Mucosa of gallbladder (tissue), 1 donor: ENCODE measurements at places on chromosomes 12 and 14. TPM values are rescaled to one million over a fixed set of nuclear protein-coding genes. Genes with fewer than 3 reads are reported as not detected.
A peak's percentile ranks its signal among the peaks of the same experiment; 100 is the strongest.

GRCh38 chr14:93346926-93347721 lies at the start of gene COX8C:
TSS of gene COX8C (plus strand) at chr14:93347182. CDS start at chr14:93347269, 87 bp downstream.
- no peak for DNase-seq

DNA sequence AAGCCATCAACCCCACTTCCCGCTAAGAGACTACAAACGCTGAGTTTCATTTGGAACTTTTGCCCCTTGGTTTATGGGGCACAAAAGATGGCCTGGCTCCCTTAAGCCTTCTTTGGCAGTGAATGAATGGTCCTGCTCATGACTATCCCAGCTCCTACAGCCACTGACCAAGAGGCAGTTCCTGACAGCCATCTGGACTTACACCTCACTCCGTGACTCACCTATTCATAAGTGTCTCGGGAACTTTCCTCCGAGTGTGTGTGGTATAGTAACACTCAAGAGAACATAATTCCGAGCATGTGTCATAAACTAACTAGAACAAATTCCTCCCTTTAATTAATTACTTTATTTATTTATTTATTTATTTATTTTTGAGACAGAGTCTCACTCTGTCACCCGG lies 51.9 kb upstream of the NUDT4 start:
- no peak for DNase-seq

DNA sequence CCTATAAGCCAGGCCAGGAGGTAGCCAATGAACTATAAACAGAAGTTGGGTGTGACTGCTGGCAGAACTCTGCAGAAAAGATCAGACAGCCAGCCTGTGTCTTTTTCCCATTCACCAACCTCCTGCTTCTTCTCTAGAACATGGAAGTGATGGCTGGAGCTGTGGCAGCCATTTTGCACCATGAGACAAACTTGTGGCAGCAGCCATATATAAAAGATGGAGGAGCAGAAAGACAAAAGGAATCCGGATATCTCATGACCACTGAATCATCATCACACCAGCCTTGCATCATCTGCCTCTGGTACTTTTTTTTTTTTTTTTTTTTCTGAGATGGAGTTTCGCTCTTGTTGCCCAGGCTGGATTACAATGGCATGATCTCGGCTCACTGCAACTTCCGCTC lies 8.7 kb downstream of the BEGAIN start:
- DNase-seq: no peak

- DNase-seq: no peak
Observed at GRCh38 chr14:95106971-95107370, 50.4 kb downstream of the DICER1 start.

DNA sequence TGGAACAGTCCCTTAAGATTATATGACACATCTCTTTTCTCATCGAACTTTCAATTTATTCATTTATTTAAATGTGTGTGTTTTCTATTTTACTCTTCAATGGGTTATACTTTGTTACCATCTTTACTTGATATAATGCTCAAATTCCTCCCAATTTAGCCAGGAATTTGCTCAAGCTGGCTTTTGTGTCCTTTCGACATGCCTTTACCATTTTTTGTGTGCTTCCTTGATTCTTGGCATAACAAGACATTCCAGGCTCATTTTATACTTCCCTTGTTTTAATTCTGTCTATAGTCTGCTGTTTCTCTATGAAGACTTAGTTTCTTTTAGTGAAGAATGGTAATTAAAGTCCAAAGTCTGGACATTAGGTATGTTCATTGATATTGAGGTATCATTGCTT lies 315.8 kb downstream of the AEBP2 start:
- DNase-seq: no peak

C12orf50 gene
- 0.12 TPM for total RNA-seq

GRCh38 chr14:31541702-31542101 lies 19.5 kb upstream of the NUBPL start:
- DNase-seq: no peak

DNA sequence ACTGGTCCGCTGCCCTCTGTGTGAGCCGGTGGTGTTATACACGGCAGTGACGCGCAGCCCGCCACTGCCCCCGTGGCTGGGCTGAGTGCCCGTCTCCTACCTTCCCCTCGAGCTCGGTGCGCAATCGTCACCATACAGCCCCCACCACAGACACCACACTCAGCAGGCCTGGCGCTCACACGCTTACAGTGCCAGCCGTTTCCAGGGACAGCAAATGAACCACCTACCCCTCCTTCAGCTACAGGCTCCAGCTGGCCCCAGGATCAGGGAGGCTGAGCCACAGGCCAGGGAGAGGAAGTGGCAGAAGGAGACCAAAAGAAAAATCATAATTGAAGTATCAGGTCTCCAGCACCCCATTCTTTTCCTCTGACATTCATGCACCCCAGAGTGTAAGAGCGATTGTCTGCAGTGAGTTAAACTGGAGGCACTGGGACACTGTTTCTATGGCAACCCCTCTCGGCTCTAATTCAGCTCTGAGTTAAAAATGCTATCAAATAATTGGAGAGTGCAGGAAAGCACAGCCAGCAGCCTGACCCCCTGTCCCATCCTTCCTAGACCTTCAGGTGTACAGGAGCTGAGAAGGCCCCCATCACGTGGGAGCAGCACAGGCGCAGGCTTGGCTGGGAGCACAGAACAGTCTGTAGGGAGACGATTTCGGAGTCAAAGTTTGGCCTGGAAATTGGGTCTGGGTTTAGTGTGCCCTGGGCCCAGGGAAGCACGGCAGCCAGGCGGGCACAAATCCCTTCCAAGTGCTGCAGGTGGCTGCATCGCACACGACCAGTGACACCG lies 18.0 kb downstream of the LRTM2 start:
- DNase-seq: no peak

- DNase-seq: no peak
Observed at GRCh38 chr12:58341791-58342190, 400.4 kb downstream of the ATP23 start.

DNA sequence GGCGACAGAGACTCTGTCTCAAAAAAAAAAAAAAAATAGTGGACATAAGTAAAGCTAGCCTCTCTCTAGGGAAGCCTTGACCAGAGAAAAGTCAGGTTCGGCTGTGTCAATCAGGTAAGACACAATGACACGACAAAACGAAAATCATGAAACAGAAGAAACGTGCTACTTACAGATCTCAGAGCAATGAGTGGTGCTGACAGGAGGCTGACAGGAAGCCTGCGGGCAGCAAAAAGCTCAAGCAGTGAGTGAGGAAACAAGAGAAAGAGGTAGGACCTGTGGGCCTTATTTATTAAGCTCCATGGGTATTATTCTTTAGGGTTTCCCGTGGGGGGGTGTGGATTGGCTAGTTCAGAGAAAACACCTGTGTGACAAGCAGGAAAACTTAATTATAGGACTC lies 363.1 kb downstream of the KCNH5 start:
- no peak for DNase-seq

- DNase-seq: no peak
Observed at GRCh38 chr12:53956251-53956887, 1.7 kb downstream of the HOXC12 start.

- no peak for DNase-seq
Observed at GRCh38 chr12:6827982-6828780, at the start of gene P3H3. TSS of gene P3H3 (plus strand) at chr12:6828407. CDS start at chr12:6828441, 34 bp downstream.

DNA sequence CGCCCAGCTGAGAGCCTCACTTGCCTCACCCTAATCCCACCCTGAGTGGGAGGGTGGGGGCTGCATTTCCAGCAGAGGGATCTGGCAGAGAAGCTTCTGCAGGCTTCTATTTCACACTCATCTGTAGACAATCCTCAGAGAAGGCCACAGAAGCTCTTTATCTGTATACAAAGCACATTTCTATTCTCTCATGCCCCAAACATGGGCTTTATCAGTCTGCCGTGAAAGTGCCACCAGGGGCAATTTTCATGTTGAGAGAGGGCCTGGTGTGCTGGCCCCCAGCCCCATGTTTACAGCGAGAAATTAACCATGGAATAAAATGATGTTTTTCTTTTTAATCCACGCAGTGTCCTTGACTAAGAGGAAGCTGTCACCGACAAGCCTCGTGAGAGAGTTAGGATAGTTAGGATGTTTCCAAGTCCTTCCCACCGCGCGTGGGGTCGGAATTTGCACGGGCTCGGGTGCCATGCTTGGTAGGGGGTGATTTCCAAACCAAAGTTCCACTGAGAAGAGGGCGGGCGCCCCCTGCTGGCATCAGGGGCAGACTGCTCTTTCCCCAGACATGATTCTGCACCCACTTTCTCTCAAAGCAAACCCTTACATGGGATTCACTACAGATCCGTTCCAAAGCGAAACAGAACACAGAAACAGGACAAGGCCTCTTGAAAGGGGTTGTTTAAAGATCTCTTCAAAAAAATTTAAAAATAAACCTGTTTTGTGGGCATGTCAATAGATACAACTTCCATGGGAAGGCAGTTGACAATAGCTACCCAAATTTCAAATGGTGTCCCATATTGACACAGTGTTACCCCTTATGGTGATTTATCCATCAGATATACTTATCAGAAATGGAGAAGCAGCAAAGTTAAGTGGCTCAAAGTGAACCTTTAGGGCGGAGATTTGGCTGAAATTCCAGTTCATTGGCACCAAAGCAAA lies 19.4 kb downstream of the BDKRB1 start:
- peak; percentile 68 for DNase-seq

- no peak for DNase-seq
Observed at GRCh38 chr12:5577741-5578140, 145.8 kb downstream of the NTF3 start.

DNA sequence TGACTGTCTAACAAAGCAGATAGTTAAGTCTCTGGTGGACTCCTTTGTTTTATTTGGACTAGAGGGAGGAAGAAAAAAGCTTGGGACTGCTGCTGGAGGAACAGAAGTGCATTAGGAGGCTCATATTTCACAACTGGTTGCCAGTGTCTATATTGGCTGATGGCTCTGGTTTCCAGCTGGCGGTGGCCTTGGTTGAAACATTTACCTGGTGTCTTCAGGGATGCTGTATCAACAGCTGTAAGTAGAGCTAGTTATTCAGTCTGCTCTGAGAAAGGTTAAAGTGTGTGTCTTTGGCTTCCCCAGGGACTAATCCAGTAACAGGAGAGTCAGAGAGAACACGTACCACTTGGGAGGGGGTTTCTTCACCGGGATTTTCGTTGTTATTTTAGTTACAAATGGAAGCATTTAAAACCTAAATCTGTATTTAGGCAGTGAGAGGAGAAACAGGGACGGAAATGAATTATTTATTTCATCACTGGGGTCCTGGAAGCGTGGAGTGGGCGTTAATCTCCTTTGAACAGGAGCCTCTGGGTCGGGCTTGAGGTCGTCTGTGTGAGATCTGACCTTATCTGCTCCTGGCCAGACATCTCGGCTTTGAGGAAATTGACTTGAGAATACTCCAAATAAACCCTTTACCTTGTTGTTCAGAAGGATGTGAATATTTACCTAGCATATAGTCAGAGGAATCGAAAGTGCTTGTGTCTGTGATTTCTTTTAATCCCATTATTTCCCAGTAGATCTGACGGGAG lies 149.9 kb downstream of the NRXN3 start:
- no peak for DNase-seq

GRCh38 chr12:53829130-53829819 lies 77.5 kb upstream of the CISTR start:
- no peak for DNase-seq

DNA sequence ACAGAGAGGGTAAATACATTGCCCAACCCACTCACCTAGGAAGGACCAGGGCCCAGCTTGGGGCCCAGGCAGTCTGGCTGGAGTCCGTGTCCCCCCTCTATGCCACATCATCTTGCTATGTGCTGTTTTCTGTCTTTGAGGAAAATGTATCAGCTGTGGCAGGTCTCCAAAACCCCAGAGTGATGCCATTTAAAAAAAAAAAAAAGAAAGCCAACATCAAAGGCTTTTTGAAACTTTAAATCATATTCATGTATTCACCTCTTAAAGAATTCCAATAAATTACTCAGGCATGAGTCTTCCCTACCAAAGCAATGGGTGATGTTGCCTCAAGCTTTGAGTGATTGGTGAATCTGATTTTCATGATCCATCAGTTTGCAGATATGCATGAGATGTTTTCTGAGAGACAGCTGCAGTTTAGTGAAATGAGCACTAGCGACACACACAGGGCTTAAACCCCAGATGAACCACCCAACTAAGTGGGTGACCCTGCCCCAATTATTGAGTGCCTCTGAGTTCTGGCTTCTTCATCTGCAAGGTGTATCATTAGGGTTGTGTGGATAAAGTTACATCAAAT lies 6.1 kb downstream of the KRT81 start:
- DNase-seq: no peak

OLR1 gene
- total RNA-seq: 10.1 TPM

- no peak for DNase-seq
Observed at GRCh38 chr12:67909091-67909531, 80.1 kb upstream of the IFNG-AS1 start.

INHBC gene
- not detected for total RNA-seq

RAD51AP1 gene
- 1.1 TPM for total RNA-seq

GRCh38 chr12:40342010-40342409 lies 117.2 kb downstream of the LRRK2 start:
- DNase-seq: no peak

TESPA1 gene
- total RNA-seq: 4.1 TPM

GRCh38 chr12:57631566-57632072 lies 1.4 kb downstream of the B4GALNT1 start:
- peak; percentile 8 for DNase-seq

DNA sequence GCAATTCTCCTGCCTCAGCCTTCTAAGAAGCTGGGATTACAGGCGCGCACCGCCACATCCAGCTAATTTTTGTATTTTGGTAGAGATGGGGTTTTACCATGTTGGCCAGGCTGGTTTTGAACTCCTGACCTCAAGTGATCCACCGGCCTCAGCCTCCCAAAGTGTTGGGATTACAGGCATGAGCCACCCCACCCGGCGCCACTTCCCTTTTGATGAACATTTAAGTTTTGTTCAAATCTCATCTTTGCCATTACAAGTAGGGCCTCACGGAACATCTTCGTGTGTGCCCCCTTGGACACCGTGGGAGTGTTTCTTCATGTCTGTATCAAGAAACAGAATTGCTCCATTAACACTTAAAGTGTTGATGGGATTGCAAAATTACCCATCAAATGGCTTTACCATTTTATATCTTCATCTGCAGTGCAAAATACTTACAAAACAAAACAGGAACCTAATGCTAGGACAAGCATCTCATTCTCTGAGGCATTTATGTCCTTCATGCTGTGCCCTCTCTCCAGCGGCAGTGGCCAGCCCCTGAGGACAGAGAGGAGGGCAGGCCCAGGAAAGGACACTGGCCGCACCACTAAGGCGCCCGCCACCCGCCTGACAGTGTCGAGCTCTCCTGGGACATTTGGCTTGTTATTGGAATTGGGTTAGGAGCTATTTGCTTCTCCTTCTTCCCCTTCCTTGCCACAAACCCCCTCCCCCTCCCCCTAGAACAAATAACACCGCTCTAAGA lies 61.7 kb downstream of the RFX4 start:
- no peak for DNase-seq

GRCh38 chr12:131266591-131267467 lies 313.1 kb downstream of the ADGRD1 start:
- no peak for DNase-seq

DNA sequence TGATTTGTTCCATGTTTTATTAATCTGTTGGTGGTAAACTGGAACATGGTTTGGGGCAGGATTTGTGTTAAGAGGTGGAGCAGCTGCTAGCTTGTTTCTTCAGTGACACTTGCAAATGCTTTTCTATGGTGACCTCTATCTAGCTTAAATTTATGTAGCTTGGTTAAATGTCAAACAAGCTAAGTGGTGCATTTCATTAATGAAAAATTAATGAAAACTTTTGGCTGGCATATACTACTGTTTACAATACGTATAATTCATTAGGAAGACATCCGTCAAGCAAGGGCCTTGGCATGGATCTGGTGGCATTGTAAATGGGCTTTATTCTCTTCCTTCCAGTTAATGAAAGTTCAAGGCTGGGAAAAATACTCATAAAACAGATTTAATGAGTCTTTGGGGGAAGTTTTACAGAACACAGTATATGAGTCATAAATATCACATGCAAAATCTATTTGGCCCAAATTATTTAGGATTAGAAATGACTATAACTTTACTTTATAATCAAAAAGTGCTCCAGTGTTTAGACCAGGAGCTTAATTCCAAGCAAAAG lies 807.7 kb upstream of the SEL1L start:
- no peak for DNase-seq
